ENCODE measurements at places on chromosomes 12 and 14.

DNA sequence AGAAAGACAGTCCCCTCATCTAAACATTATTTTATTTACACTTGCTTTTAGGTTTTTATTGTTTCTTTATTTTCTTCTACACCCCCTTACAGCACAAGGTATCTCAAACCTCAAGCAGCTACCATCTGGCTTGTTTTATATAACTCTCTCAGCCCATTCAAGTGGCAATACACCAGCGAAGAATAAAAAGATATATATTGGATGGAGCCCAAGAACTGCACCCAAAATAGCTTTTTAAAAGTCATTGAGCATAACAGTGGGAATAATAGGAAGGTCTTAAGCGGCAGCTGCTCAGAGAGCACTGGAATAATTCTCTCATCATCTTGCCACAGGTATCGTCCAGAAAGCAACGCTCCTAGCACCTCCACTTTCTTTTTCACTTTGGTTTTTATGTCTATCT is 322.5 kb downstream of the SYT1 start:
- DNase-seq: peak; percentile 57

- no peak for DNase-seq
Measured at GRCh38 chr12:117486840-117487659, 125.6 kb upstream of the NOS1 start.

DNA sequence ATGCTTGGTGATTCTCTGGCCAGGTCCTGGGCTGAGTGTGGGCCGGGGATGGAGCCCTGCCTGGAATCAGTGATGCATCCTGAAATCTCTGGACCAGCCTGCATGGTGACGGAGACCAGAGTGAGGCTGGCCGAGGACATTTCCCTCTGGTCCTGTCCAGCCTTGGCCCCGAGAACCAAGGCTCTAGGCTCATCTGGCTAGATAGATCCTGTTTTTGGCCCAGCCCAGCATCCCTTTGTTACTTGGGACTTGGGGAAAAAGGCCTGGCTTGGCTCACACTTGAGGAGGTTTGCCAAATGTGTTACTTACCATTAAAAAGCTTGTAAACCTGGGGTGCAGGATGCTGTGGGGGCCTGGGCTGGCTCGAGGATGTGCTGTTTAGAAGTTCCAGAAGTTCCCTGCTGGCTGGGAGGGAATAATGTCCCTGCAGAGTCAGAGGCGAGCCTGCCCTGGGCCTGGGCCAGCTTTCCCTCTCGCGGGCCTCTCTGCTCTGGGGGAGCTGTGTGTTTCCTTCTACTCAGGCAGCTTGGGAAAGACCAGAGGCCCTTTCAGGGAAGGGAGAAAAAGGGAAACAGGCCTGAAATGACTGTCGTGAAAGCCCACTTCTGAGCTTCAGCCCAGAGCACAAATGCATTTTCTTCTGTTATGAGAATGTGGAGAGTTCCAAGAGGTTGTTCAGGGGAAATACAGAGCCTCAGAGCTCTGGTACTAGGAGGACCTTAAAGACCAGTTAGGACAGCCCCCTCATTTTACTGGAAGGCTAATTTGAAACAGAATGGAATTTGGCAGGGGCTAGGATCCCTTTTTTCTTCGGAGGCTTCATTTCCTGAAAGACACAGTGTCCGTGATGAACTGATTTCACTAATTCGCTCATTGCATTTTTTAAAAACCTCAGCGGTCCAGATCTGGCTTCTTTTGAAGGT is 47.2 kb upstream of the CTDSP2 start:
- DNase-seq: no peak

DNA sequence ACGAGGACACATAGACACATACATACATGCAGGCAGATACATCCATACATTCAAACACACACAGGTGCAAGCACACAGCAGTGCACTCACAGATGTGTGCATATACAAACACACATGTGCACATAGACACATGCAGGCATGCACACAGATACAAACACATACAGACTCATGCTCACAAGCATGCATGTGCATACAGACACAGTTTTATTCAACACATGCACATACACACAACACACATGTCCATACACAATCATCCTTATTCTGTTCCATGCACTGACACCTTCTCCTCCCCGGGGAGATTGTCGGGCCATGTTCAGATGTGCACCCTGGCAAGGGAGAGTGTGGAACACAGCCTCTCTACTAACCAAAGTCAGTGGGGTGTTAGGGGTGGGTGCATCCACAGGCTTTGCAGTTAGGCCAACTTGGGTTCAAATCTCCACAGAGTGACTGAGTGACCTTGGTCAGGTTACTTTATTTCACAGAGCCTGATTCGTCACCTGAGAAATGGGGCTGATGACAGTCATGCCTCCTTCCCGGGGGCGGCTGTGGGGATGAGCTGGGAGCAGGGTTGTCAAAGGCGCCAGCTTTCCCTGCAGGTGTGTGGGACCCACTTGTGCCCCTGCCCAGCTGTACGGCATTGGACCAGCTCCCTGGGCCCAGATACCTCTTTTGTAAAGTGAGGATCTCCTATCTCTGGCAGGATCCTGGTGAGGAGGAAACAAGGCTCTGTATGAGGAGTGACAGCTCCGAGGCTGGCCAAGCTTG is 250.1 kb downstream of the SLC41A2 start:
- DNase-seq: no peak

GRCh38 chr12:130435331-130435730 is 97.6 kb downstream of the PIWIL1 start:
- no peak for DNase-seq

All from NCI-H1092 (cell line).